ENCODE measurements at places on chromosomes 3 and 15. TPM values are rescaled to one million over a fixed set of nuclear protein-coding genes. Genes with fewer than 3 reads are reported as not detected.

OR5H1 gene
- total RNA-seq: not detected

C3orf20 gene
- 0.11 TPM for total RNA-seq

P2RY1 gene
- total RNA-seq: 3.3 TPM

RAB6B gene
- 11.7 TPM for total RNA-seq

FOXL2NB gene
- total RNA-seq: not detected

FHIT gene
- 4.6 TPM for total RNA-seq

SERPINI2 gene
- 0.32 TPM for total RNA-seq

CNTN4 gene
- total RNA-seq: 8.8 TPM

ARNT2 gene
- total RNA-seq: 9.0 TPM

ILDR1 gene
- total RNA-seq: 0.63 TPM

CHRNA3 gene
- total RNA-seq: 2.9 TPM

RLBP1 gene
- not detected for total RNA-seq

SLC22A14 gene
- total RNA-seq: 0.23 TPM

LRTM1 gene
- total RNA-seq: not detected

EPHA3 gene
- 18.4 TPM for total RNA-seq

TGM4 gene
- total RNA-seq: not detected

TUSC7 gene
- total RNA-seq: not detected

RETNLB gene
- not detected for total RNA-seq

B3GNT5 gene
- 4.4 TPM for total RNA-seq

POLR2M gene
- 133 TPM for total RNA-seq

GHSR gene
- total RNA-seq: not detected

LMAN1L gene
- total RNA-seq: 0.66 TPM

SPINT1 gene
- 0.99 TPM for total RNA-seq

ZNF80 gene
- not detected for total RNA-seq

SUCLG2 gene
- total RNA-seq: 60.6 TPM

SPATA12 gene
- not detected for total RNA-seq

CDHR4 gene
- total RNA-seq: not detected

BOC gene
- 119 TPM for total RNA-seq

ZNF620 gene
- total RNA-seq: 2.5 TPM

CHRFAM7A gene
- total RNA-seq: 0.58 TPM

SNRK gene
- 30.7 TPM for total RNA-seq

SPINK8 gene
- not detected for total RNA-seq

TMC3 gene
- 0.52 TPM for total RNA-seq

BFSP2 gene
- total RNA-seq: not detected

IGF2BP2 gene
- 7.9 TPM for total RNA-seq

UROC1 gene
- total RNA-seq: not detected

IL17RD gene
- total RNA-seq: 8.1 TPM

CCK gene
- total RNA-seq: 2.2 TPM

ARHGEF26 gene
- total RNA-seq: 124 TPM

DUOXA2 gene
- 0.52 TPM for total RNA-seq

GOLGA6L4 gene
- total RNA-seq: 4.2 TPM

CLDN16 gene
- not detected for total RNA-seq
